ENCODE measurements at places on chromosomes 7 and 10.

DNA sequence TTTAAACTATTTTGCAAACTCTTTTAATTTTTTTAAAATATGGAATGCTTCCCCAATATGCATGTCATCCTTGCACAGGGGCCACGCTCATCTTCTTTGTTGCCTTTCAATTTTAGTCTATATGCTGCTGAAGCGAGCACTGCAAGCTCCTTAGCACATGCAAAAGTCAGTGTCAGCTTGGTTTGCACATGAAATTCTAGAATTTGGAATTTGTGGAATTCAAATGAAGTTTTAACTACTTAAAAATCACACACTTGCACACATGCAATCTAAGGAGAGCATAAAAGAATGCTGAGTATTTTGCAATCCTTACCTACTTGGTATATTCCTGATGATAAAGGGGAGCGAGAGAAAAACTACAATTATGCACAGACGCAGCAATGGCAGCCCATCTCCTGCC is 78.3 kb upstream of the ATP6V0A4 start:
- no peak for DNase-seq

GRCh38 chr7:54629771-54630170 is 87.6 kb downstream of the VSTM2A start:
- DNase-seq = no peak

GRCh38 chr10:131072651-131073468 is 238.7 kb downstream of the TCERG1L start:
- DNase-seq = no peak

DNA sequence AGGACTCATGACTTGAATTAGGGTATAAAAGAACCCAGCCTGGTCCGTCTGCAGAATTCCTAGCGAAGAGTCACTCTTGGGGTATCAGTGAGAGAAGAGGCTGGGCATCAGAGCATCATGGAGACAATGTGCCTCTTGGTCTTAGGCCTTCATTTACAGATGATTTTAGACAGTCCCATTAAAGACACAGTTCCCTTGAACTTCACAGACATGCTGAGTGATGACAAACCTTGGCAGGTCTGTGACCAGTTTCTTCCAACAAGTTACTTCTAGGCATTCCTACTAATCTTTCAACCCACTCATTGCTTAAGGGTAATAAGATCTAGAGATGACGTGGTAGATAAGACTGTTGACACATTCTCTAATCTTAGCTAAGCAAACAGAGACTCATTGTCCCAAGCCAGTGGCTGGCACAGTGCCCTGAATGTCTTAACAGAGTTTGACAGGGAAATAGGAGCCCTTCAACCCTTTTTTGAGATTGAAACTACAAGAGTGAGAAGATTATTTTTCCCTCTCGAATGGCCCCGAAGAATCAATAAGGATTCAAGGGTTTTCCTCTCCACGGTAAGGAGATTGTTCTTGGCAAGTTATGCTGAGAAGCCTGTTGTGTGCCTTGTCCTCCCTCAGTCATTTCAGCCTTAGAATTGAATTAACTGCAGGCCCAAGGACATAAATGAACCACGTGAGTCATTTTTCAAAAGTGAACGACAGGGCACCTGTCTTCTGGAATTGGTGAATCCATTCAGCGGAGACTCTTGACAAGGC is 281.1 kb downstream of the CCDC3 start:
- DNase-seq = no peak

GRCh38 chr7:141198194-141198958 is 124.5 kb downstream of the TMEM178B start:
- DNase-seq = no peak

GRCh38 chr10:73841526-73842285 is 30.3 kb upstream of the NDST2 start:
- no peak for DNase-seq

DNA sequence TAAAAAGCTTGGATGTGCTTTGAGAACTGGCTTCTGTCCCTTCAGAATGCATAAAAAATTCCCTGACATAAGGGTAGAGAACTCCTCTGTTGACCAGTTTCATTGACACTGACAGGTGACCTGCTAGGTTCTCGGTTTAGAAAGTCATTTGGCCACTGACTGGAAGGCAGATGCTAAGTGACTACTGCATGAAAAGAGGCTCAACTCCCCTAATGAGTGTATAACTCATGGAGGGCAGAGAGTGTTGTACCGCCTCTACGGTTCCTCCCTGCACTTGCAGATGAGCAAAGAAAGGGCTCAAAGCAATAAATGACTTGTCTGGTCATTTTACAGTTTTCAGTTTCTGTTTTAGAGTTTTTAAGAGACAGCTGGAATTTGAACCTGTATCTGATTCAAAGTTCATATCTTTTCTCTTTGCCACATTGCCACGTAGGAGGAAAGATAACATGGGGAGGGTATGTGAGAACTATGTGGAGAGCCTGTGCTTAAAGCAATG is 2.9 kb upstream of the FGL2 start:
- no peak for DNase-seq

DNA sequence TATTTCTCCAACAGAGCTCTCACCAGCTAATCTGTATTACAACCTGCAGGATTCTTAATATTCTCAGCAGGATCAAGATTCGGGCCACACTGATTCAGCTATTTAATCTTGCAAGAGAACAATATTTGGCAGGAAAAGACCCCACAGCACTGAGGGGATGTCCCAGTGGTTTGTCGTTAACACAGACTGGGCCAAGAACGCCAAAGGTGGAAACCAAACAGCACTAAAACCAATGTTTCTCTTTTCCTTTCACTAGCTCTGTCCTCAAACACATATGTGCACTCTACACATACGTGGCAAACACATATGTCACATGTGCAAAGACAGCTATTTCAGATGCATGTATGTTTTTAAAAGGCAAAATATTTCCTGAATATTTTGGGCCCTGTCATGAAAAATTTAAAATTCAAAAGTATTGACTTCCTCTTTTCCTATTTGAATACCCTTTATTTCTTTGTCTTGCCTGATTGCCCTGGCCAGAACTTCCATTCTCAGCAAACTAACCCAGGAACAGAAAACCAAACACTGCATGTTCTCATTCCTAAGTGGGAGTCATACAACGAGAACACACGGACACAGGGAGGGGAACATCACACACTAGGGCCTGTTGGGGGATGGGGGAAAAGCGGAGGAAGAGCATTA is 51.7 kb upstream of the NEBL start:
- DNase-seq = no peak

DNA sequence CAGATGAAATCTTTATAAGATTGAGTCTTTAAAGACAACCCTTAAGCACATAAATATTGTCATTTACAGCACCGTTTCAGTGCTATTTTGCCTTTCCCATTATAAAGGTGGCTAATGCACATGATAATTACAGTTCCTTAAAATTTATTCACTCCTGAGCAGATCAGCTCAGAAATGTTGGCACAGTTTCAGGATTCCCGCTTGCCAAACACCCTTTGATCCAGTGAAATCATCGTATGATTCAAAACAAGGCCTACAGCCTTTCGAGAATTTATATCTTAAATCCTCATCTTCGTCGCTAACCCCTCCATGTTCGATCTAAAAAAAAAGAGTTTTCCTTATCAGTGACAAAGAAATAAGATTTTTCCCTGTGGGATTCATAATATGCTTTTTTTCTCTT is 14.1 kb upstream of the SOSTDC1 start:
- no peak for DNase-seq

GRCh38 chr10:124145109-124145870 is 51.9 kb upstream of the CHST15 start:
- no peak for DNase-seq

DNA sequence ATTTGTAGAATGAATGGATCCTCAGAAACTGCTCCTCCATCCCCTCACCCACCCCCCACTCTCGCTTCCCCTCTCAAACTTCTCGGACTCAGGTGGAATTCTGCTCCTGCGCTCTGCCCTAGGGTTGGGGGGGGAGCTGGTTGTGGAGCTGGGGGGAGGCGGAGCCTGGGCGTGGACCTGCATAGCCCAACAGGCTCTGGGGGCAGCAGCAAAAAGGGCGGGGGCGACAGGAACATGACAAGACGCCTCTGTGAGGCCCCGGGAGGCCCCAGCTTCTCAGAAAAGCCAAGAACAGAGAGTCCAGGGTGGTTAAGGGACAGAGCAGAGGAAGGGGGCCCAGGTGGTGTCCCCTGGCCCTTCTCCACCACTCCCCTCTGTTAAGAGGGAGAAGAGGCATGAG is 3.5 kb downstream of the TSC22D4 start:
- no peak for DNase-seq

- no peak for DNase-seq
These were observed 16.4 kb upstream of the TMEM72 start for GRCh38 chr10:44894691-44895090.

GRCh38 chr10:104128214-104128613 is 6.2 kb downstream of the SFR1 start:
- no peak for DNase-seq

DNA sequence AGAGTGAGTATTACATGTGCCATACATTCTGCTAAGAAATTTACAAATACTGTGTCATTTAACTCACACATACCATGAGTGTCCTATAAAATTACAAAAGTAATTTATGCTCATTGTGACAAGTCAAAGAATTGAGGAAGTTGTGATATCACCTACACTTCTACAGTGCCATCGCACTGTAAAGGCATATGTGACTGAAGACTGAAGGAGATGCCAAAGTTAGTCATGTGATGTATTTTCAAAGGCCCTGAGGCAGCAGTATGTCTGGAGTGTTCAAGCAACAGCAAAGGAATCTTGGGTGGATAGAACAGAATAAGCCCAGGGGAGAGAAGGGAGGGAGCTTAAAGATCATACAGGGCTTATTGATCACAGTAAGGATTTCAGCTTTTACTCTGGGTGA is 176.8 kb downstream of the WNT2 start:
- DNase-seq = no peak

DNA sequence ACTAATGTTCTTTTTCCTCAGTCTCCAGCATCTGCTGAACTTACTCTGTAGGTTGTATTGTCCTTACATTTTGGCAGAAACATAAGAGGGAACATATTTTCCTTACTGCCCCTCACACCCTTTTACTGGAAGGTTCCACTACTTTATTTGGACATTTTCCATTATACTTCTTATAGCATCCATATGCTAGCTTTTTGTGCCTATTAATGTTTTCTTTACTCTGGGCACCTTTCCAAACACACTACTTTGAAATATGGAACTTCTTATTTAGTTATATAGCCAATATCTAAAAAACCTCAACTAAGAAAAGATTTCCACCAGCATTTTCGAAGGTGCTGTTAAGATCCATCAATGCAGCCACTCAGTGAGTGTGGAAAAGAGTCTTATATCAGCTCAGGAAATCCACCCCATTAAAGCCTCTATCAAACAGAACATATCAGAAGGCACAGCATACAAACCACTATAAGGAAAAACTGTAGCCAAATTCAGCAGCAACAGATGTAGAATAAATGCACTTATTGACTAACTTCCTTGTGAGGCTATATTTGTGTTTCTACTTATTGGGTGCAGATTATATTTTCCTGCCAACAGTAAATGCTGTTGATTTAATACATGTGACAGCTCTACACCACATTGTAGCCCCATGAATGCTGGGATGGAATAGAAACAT is 272.5 kb upstream of the SEMA3E start:
- no peak for DNase-seq

GRCh38 chr10:82883603-82884002 is 1008.6 kb downstream of the NRG3 start:
- DNase-seq = no peak

GRCh38 chr10:124153023-124153826 is 59.8 kb upstream of the CHST15 start:
- DNase-seq = no peak

DNA sequence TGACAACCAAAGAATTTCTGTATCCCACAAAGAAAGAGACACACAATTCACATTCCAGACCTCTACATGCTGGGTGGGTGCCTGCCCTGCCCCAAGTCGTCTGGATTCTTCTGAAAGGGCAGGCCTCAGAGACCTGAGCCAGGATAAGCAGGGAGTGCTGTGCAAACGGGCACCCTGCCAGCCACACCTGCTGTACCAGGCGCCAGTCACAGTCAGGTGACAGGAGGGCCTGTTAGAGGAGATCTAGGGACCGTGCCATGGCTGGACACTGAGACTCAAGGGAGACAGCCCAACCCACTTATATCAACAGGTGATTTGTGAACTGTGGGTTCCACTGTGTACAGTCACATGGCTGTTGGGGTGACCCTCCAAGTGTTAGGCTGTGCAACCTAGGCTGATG is 103.1 kb upstream of the AFAP1L2 start:
- DNase-seq = no peak

- DNase-seq = no peak
These were observed 39.4 kb upstream of the RET start for GRCh38 chr10:43037440-43037839.

DNA sequence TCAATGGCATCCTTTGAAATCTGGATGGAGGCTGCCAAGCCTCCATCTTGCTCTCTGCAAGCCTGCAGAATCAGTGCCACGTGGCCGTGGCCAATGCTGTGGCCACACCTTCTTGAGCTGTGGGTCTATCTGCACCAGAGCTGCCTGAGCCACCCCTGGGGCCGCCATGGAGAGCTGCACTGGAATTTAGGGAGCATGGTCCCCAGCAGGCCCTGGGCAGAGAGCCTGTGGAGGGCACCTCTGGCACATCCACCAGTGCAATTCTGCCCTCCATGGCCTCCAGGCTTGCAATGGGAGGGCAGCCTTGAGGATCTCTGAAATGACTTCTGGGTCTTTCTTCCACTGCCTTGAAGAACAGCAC is 55.6 kb upstream of the NKX6-2 start:
- DNase-seq = no peak

- no peak for DNase-seq
These were observed 413.8 kb downstream of the KCNMA1 start for GRCh38 chr10:77223526-77224460.

GRCh38 chr10:5617521-5617920 is 48.9 kb downstream of the ASB13 start:
- no peak for DNase-seq

DNA sequence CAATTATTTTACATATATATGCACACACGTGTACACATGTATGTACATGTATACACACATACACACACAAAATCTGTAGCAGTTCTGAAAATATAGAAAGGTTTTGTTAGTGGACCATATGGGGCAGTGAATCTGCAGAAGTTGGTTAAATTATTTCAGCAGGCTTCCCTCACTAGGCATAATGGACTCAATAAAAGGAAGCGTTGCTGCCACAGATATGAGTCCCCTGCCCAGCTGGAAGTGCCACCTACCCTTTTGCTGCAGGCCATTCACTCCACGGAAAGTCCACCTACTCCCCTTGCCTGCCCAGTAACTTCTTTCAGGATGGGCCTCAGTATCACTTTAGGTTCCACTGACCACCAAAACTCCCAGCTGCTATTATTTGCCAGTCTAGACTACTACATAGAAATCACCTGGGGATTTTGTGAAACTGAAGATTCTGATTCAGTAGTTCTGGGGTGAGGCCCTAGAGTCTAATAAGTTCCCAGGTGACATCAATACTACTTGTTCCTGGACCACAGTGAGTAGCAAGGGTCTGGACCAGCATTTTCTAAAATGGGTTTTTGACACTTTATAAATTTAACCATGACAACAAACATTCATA is 29.3 kb upstream of the CROT start:
- no peak for DNase-seq

GRCh38 chr7:126842451-126842850 is 410.3 kb downstream of the GRM8 start:
- no peak for DNase-seq

DNA sequence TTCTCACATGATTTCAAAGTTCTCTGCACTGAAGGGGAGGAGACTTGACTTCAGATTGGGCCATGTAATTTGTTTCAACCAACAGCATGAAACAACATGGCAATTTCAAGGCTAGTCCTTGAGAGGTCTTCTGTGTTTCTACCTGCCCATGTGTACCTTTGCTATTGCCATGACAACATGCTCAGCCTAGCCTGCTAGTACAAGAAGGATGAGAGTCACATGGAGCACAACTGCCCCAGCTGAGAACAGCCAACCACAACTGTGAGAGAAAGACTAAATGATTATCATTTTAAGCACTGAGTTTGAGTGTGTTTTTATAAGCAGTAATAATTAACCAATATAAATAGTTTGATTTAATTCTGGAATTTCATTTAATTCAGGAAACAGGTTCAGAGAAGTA is 41.9 kb downstream of the ANKMY2 start:
- DNase-seq = no peak

Measured in activated CD8-positive, alpha-beta memory T cell treated with anti-CD3 and anti-CD28 coated beads for 4 hours (primary cell).